ENCODE measurements at places on chromosomes 7 and 10.

GRCh38 chr7:44147026-44147991, 6.2 kb upstream of the MYL7 start:
- DNase-seq: no peak

- peak; percentile 74 for DNase-seq
Measured at GRCh38 chr10:109961174-109962001, 38.1 kb upstream of the XPNPEP1 start.

DNA sequence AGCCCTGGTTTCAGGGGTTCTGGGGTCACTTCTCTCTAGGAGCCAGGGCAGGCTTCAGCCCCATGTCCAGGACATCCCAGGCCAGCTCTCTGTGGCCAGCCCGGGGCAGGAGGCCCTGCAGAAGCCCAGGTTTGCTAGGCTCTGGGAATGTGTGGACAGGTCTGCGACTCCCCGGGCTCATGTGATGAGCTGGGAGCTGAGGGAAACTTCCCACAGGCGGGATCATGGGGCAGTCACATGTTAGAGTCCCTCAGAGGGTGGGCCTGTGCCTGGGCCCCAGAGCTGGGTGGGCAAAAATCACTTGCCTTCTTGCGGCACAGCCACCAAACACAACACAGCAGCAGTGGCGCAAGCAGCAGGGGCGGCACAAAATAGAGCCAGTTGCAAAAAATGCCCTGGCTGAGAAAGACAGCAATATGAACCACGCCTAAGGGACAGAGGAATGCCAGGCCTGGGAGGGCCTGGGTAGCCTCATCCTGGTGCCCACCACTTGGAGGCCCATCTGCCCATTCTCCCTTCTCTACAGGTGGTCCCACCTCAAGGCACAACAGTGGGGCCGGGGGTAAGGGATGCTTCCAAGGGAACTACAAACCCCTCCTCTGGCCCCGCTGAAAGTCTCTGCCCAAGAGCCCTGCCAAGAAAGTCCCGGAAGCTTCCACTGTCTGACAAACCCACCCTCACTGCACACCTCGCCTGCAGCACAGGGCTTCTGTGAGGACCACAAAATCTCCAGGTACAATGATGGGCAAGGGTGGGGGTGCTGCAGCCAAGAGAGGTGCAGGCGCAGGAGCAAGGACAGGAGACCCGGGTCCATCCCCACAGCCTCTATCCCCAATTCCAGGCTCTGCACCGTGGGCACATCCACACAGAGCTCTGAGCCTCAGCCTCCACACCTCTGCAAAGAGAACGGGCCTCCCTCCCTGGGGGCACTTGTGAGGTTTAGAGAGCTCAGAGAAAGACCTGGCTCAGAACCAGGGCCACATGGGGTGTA, 34.6 kb upstream of the ANTXRL start:
- no peak for DNase-seq

GRCh38 chr7:112510001-112510742, 29.4 kb downstream of the LSMEM1 start:
- DNase-seq: peak; percentile 65

GRCh38 chr7:121083138-121083789, 94.8 kb downstream of the CPED1 start:
- DNase-seq: peak; percentile 69

- no peak for DNase-seq
Measured at GRCh38 chr7:35260246-35260645, 6.3 kb upstream of the TBX20 start.

DNA sequence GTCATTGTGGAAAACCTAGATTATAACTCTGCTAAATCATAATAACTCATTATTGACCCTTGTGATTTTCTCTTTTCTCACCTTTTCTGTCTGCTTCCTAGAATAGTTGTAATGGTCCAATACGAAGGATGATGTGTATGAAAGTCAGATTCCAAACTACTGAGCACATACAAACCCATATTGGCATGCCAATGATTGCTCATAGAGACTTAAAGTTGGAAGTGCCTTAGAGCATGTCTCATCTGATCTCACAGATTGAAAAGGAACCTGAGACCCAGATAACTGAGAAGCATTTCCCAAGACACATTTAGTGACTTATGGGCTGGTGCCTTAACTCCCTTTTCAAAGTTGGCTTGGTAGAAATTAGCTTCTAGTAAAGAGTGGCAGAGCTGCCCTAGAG, 594.3 kb downstream of the REEP3 start:
- no peak for DNase-seq

- no peak for DNase-seq
Measured at GRCh38 chr7:37007691-37008090, 283.4 kb upstream of the AOAH start.

Measured in kidney glomerular epithelial cell (primary cell).